OCI-LY7 (cell line): ENCODE measurements at places on chromosomes 5 and 9.

GRCh38 chr5:172403189-172403796 is 51.0 kb downstream of the SH3PXD2B start:
- DNase-seq: no peak

- DNase-seq: no peak
Measured at GRCh38 chr9:75699017-75699416, 191.5 kb upstream of the PCSK5 start.

DNA sequence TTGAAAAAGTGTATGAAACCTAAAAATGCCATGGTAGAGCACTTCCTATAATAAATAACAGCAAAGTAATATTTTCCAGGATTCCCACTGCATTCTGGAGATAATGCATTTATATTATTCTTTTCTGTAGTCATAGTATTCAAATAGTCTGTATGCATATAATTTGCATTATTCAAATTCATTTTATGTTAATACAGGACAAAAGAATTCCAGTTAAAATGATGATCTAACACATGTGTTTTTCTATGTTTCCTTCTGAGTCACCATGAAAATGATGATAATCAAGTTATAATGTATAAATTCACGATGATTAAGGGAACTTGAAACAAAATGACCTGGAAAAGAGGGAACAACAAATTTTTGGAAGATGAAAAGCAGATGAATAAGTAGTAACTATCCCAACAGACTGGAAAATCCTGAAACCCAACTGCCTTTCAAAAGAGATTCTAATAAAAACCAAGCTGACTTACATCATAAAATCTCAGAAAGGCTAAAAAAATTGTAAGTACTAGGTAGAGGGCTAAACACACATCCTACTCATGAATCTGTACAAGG is 358.6 kb upstream of the PAPPA start:
- no peak for DNase-seq

DNA sequence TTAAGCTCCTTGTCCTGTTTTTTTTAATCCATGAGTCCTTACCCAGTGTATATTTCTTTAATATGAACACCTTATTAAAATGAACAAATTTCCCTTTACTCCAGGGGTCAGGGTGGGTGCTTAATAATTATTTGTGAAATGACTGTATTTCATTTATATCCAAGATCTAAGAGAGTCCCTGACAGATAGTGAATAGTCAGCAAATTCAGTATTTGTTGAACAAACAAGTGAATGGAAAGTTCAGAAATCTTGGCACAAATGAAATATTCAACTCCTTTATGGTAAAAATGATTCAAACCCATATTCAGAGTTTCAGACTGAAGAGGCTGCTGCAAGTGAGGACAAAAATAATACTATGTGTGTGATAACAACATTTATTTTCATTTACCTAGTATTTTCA is 59.9 kb downstream of the ASTN2 start:
- no peak for DNase-seq

- DNase-seq: no peak
Measured at GRCh38 chr5:133801955-133802751, 166.3 kb downstream of the C5orf15 start.

DNA sequence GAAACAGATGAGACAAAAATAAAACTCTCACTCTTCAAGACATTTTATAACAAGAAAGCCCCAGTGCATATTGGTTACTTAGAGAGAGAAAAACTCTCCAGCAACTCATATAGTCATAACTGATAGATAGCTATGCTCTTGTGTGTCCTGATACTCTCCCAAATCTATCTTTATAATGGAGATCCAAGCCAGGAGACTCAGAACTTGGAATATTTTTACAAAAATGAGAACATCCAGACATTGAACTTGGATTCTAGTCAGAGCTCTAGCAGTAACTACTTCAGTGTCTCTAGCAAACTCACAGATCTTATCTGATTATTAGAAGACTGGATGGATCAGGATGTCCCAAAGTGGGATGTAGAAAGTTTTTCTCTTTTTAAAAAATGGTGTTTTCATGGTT is 412.7 kb upstream of the BRINP1 start:
- no peak for DNase-seq

DNA sequence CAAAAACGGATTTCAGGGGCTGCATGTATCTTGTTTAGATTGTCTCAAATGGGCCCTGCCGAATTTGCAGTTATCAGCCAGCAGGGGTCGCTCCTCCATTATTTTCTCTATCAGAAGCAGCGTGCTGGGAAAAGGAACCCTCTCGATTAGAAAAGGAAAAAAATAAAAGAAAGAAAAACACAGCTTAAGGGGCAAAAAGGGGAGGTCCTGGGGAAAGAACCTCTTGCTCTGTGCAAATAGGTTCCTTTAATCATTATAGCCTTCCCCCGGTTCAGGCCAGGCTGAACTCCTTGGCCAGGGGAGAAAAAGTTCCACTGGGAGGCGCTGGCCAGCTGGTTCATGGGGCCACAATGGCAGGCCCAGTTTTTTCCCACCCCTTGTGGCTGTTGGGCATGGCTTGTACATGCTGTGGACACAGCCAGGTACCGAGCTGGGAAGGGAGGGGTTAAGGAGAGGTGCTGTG is 25.0 kb upstream of the CAPSL start:
- DNase-seq: peak; percentile 11

- no peak for DNase-seq
Measured at GRCh38 chr9:87675906-87676515, 49.9 kb upstream of the CTSL start.

GRCh38 chr5:173308226-173308625 is 20.0 kb downstream of the STC2 start:
- no peak for DNase-seq

DNA sequence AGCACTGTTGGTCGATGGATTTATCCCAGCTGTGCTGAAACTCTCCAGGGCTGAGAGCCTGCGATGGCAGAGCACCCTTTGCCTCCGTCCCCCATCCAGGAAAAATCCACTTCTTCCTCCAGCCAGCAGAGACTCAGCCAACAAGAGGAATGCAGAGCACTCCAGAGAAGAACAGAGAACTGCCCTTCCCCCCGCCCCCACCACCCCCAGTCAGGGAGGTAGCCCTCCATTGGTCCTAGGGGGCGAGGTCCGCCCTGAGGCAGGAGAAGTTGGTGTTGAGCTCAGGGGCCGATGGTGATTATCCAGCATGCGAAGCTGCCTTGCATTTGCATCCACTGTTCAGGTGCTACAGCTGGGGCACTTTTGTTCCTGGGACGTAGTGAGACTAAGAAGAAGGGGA is 9.0 kb downstream of the TLX3 start:
- DNase-seq: no peak
